ENCODE measurements at places on chromosomes 2 and 18.

DNA sequence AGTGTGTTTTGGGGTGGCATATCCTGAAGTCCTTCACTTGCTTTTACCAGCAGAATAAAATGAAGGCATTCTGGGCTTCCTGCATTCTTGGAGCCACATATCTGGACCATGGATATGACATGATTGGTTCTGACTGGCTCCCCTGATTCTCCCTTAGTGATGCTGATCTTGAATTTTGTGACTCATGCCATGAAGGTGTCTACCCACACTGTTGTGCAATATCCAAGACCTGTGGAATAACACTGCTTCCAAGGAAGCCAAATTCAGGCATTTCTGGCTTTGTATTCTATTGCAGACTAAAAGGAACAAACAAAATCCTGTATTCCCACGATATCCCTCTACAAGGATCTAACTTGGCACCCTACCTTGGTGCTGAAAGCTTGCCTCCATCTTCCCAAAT is 125.8 kb downstream of the LYPD6B start:
- no peak for DNase-seq

GRCh38 chr18:7322817-7323485 is 92.1 kb downstream of the LRRC30 start:
- no peak for DNase-seq

DNA sequence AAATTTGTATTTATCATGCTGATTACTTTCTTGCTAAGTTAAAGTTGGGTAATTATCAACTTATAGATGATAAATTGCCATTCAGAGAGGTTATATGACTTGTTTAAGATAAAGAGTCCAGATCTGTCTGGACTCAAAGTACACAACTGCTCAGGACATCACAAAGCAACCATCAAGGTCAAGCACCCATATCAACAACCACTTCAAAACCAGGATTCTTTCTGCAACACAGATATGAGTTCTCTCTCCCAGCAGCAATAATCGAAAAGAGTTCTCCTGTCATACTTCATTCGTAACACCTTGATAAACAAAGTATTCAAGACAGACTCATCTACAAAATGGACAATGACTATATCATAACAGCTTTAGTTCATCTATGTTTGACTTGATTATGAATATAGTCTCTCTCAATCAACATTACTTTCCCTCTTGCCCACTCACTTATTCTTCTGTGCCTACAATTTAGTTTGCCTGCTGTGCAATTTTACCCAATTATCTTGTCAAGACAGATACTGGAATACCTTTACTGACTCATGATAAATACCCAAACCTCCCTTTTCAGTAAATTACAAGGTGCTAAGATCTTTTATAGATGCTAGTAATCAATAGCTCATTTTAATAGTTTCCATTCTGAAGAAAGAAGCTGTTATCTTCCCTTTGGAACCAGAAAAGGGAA is 281.8 kb downstream of the NBAS start:
- DNase-seq: no peak

- no peak for DNase-seq
Measured at GRCh38 chr2:28662468-28663181, 89.0 kb upstream of the PPP1CB start.

DNA sequence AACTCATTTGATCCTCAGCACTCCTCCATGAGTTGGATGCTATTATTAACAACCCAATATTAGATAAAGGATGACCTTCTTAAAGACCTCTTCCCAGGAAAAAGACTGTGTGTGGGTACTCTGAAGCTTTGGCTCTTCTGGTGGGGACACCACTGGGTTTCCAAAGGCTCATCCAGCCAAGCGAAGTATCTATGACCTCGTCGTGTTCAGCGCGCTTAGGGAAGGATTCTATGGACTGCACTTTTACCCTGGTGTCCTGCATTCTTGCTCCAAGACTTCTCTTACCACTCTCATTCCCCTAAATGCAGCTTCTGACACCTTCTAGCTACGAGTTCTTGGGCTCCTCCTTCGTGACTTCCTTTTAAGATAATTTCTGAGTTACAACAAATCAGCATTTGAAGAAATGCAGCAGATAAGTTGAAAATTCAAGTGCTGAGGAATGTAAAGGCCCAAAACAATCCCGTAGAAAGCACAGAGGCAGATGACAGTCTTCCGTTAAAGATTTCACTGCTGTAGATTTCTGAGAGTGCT is 673 bp upstream of the HNMT start:
- DNase-seq: no peak

DNA sequence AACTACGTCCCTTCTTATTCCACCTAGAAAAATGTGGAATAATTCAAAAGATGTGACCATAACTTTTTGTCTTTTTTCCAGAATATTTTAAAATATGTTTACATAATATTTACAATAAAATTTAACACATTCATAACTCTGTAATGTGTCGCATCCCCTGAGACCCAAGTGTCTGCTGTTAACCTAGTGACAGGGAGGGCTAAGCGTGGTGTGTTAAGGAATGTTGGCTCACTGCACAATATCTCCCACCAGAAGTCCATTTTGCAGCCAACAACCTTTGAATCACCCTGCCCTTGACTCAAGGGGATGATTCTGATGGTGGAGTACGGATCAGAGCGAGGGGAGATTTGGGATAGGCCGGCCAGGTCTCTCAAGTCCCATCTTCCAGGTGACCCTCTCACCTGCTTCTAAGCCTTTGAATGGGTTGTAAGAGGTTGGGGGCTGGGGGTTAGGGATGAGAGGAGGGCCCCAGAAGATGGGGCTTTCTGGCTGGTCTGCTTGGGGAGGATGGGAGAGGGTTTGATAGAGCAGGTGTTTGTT is 43.3 kb downstream of the SERTAD2 start:
- DNase-seq: no peak

GRCh38 chr18:59799383-59800015 is 100.3 kb upstream of the PMAIP1 start:
- no peak for DNase-seq

GRCh38 chr2:171056307-171056706 is 104.4 kb downstream of the TLK1 start:
- DNase-seq: no peak

GRCh38 chr2:146131048-146131447 is 1611.1 kb upstream of the ZEB2 start:
- DNase-seq: no peak
